ENCODE measurements at places on chromosomes 7 and 10. TPM values are rescaled to one million over a fixed set of nuclear protein-coding genes. Genes with fewer than 3 reads are reported as not detected.

RUFY2 gene
- 34.8 TPM for total RNA-seq

ZNF804B gene
- total RNA-seq: not detected

DPYSL4 gene
- total RNA-seq: not detected

DNA sequence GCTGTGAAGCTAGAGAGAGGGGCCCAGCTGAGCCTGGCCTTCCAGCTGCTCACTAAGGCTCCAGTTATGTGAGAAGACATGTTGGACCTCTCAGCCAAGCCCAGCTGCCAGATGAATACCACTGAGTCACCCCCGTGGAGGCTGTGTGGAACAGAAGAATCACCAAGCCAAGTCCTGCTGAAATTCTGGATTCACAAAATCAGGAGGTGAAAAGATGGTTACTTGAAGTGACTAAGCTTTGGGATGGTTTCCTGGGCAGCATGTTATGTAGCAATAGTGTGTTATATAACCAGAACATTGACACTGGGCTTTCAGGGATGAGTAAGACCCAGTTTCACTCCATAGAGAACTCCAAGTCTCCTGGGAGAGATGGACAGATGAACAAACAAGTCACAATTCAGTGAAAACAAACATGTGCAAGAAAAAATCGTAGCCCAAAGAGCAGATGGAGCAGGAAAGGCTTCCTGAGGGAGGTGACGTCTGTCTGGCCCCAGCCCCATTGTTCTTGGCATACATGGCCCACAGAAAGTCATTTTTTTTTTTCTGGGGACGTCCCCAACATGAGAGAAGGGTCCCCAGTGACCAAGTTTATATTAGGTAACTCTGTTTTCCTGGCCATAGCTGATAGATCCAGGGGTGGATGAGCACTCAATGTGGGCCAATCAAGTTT is 64.1 kb upstream of the PDZD8 start:
- DNase-seq: peak; percentile 27
- H3K27ac ChIP-seq: no peak overlapping the region
- H3K27me3 ChIP-seq: no peaks in the 10 kb centered on the region
- no peaks in the 10 kb centered on the region for H3K36me3 ChIP-seq
- no peaks in the 10 kb centered on the region for H3K4me1 ChIP-seq
- no peak overlapping the region for H3K4me3 ChIP-seq

PAX4 gene
- 0.41 TPM for total RNA-seq

DNA sequence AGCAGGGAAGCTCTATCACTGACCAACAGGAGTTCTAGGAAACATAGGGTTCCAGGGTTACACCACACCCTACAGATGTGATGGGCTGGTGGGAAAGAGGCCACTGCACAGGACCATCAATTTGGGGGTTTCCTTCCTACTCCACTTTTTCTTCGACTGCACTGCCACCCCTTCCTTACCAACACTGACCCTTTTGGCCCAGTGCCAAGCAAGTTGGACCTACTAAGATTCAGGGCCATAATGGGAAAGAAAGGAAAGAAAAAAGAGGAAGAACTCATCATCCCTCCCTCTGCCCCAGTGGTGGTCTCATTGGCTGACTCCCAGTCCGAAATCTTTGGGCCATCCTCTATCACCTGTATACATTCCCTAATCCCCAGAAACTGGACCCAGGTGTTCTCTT is 6.1 kb upstream of the PLEKHS1 start:
- H3K4me1 ChIP-seq: peaks cover 17% of the 10 kb centered on the region
- DNase-seq: no peak
- no peaks in the 10 kb centered on the region for H3K36me3 ChIP-seq
- no peaks in the 10 kb centered on the region for H3K27me3 ChIP-seq
- H3K4me3 ChIP-seq: no peak overlapping the region

DNA sequence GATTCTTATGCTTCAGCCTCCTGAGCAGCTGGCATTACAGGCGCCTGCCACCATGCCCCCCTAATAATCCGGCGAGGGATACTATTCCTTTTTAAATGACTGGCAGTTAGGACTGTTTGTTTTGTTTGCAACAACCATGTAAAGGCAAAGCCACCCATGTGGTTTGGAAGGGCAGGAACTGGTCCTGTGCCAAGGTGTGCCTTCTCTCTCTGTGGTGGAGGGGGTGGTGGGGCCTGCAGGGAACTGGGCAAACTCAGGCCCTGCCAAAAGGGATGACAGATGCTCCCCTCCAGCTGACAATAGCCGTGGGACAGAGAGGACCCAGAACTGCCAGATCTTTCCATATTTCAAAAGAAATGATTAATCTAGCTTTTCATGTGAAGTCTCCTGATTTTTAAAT is 23.5 kb upstream of the WAPL start:
- H3K27ac ChIP-seq: no peak overlapping the region
- no peak overlapping the region for H3K4me3 ChIP-seq

DNA sequence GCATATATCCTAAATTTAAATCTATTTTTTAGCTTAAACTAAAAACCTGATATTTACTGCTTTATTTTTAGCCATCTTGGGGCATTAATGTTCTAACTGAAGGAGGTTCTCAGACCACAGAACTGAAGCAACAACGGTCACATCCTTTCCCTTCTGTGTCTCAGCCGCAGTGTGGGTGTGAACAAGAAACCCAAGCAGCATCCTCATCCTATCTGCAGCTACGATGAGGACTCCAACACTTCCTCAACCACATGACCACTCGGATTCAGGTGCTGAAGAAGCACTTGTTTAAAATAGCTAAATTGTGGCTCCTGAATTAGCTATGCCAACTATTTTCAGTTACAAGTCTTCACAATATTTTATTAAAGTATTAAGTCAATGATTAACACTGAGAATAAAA is 5.3 kb downstream of the ESYT2 start:
- H3K4me1 ChIP-seq: peaks cover 38% of the 10 kb centered on the region
- no peaks in the 10 kb centered on the region for H3K36me3 ChIP-seq
- DNase-seq: peak; percentile 39
- peak overlapping the region; percentile 31 for H3K27ac ChIP-seq
- H3K4me3 ChIP-seq: no peak overlapping the region
- H3K27me3 ChIP-seq: no peaks in the 10 kb centered on the region

OR2A12 gene
- total RNA-seq: not detected

GRCh38 chr7:22809902-22810642 is 12.6 kb downstream of the TOMM7 start:
- H3K27ac ChIP-seq: no peak overlapping the region
- H3K27me3 ChIP-seq: no peaks in the 10 kb centered on the region
- no peaks in the 10 kb centered on the region for H3K4me1 ChIP-seq
- H3K36me3 ChIP-seq: no peaks in the 10 kb centered on the region
- DNase-seq: no peak

DNA sequence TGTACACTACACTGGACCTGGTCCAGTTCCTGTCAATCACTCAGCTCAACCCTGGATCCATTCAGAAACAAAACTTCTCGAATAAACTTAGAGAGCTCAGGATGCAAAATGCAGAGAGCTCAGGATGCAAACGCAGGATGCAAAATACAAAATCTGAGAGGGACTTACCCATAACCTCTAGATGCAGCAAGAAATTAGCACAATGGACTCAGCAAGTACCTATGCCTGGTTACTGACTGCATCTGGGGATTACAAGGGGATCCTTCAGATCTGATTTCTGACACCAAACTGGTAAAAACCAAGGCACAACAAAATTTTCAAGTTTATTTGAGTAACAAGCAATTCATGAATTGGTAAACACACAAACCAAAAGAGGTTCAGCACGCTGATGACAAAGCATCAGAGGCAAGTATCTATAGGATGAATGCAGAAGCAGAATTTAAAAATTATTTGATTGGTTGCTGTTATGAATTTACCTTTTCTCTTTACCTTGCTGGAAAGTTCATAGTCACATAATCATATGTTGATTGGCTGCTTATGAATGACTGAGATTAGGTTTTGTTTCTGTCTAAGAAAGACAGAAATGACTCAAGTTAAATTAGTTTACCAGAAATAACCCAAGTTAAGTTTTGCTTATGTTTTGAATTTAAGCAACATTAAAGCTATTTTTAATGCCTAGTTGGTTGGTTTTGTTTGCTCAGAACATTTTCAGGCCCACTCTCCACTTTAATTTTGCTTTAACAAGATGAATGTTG is 11.4 kb downstream of the GIMAP6 start:
- no peak overlapping the region for H3K4me3 ChIP-seq
- no peak overlapping the region for H3K27ac ChIP-seq
- no peak for DNase-seq
- H3K4me1 ChIP-seq: no peaks in the 10 kb centered on the region
- H3K36me3 ChIP-seq: no peaks in the 10 kb centered on the region

DNA sequence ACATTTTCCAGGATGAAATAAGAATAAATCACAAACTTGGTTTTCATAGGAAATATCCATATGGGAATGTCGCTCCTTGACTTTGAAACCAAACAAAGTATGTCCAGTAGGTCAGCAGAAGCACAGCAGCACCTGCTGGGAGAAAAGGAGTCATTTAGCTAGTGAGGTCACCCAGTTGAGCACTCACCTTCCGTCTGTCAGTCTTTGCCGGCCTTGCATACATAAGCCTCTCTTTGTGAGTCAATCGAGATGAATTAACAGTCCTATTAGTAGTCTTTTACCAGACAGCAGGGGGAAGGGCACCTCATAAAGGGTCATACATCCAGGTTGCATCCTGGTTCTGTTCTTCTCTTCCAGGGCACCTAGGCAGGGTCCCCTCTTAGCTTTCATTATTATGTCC is 232.5 kb upstream of the FZD1 start:
- no peaks in the 10 kb centered on the region for H3K36me3 ChIP-seq
- no peak for DNase-seq
- no peak overlapping the region for H3K27ac ChIP-seq
- H3K27me3 ChIP-seq: no peaks in the 10 kb centered on the region

- no peak overlapping the region for H3K27ac ChIP-seq
- no peak for DNase-seq
- no peaks in the 10 kb centered on the region for H3K36me3 ChIP-seq
- no peak overlapping the region for H3K4me3 ChIP-seq
Measured at GRCh38 chr10:5252177-5253037, 55.8 kb downstream of the AKR1C4 start.

LIPF gene
- total RNA-seq: not detected

GRCh38 chr7:1646957-1647891 is 22.9 kb upstream of the ELFN1 start:
- DNase-seq: no peak
- no peak overlapping the region for H3K27ac ChIP-seq
- H3K36me3 ChIP-seq: no peaks in the 10 kb centered on the region
- no peaks in the 10 kb centered on the region for H3K4me1 ChIP-seq
- no peak overlapping the region for H3K4me3 ChIP-seq

DNA sequence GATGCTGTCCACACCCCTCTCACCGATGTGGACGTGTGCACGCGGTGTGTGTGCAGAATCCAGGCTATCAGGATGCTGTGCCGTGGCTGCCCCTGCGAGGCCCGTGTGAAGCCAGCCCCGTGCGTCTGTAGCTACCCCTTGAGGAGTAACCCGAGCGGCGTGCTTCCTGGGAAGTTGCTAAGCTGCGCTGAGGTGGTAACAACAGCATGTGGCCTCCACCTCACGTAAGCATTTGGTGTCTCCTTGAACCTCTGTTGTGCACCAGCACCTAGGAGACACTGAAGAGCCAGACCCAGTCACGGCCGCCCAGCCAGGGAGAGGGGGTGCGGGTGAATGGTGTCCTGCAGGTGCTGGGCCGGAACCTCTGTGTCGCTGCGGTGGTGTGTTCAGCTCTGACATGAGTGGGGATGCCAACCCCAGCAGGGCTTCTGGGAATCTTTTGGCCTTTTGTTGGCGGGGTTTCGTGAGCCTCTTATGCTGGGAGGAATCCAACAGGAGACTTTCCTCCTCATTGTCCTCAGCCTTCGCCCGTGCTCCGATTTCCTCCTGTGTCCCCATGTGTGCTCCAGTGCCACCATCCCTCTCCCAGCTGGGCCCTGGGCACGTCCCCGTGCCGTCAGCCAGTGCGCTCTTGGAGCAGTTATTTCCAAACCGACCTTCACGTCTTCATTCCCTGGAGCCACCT is 60.4 kb downstream of the DNAJB6 start:
- peaks cover 14% of the 10 kb centered on the region for H3K4me1 ChIP-seq
- H3K4me3 ChIP-seq: no peak overlapping the region
- no peaks in the 10 kb centered on the region for H3K27me3 ChIP-seq
- H3K36me3 ChIP-seq: peaks cover 12% of the 10 kb centered on the region
- H3K27ac ChIP-seq: peak overlapping the region; percentile 64

SSC4D gene
- total RNA-seq: not detected

MICU1 gene
- 25.1 TPM for total RNA-seq

- H3K4me1 ChIP-seq: peaks cover 14% of the 10 kb centered on the region
- no peaks in the 10 kb centered on the region for H3K36me3 ChIP-seq
- peak overlapping the region; percentile 82 for H3K4me3 ChIP-seq
- no peak for DNase-seq
Measured at GRCh38 chr7:1136841-1137516, 23.0 kb downstream of the ZFAND2A start.

GRCh38 chr7:17651863-17652385 is 288.4 kb downstream of the SNX13 start:
- H3K36me3 ChIP-seq: no peaks in the 10 kb centered on the region
- peak overlapping the region; percentile 43 for H3K27ac ChIP-seq
- H3K4me1 ChIP-seq: no peaks in the 10 kb centered on the region
- no peak for DNase-seq
- no peak overlapping the region for H3K4me3 ChIP-seq
- H3K27me3 ChIP-seq: no peaks in the 10 kb centered on the region

- no peak overlapping the region for H3K27ac ChIP-seq
- no peaks in the 10 kb centered on the region for H3K27me3 ChIP-seq
- H3K4me1 ChIP-seq: no peaks in the 10 kb centered on the region
- H3K4me3 ChIP-seq: no peak overlapping the region
- no peaks in the 10 kb centered on the region for H3K36me3 ChIP-seq
- no peak for DNase-seq
Measured at GRCh38 chr10:98950106-98950505, 285.5 kb downstream of the HPSE2 start.

GRCh38 chr7:71255537-71256178 is 123.7 kb downstream of the GALNT17 start:
- H3K4me3 ChIP-seq: no peak overlapping the region
- H3K4me1 ChIP-seq: no peaks in the 10 kb centered on the region
- H3K27ac ChIP-seq: no peak overlapping the region
- no peaks in the 10 kb centered on the region for H3K36me3 ChIP-seq
- no peaks in the 10 kb centered on the region for H3K27me3 ChIP-seq
- DNase-seq: no peak

- no peak overlapping the region for H3K4me3 ChIP-seq
- no peaks in the 10 kb centered on the region for H3K27me3 ChIP-seq
- H3K36me3 ChIP-seq: no peaks in the 10 kb centered on the region
- no peak for DNase-seq
Measured at GRCh38 chr10:13844651-13845050, 257.9 kb downstream of the PRPF18 start.

Measured in transverse colon (tissue), 4 donors.